ENCODE measurements at places on chromosomes 4 and X.

DNA sequence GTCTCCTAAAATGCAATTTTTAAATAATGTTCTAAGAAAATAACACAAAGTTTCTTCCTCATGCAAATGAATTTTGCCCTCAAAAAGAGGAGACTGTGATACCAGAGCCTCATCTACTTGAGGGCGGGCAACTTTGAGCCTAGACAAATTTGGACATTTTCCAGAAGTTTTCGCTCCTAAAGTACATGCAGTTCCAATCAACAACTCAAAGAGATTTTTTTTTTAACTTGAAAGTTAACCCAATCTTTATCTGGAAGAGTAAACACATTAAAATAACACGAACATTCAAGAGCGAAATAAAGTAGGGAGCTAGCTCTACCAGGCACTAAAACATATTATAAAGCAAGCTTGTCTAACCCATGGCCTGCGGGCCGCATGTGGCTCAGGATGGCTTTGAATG, 29.4 kb upstream of the FBXW7 start:
- DNase-seq, result no peak

DNA sequence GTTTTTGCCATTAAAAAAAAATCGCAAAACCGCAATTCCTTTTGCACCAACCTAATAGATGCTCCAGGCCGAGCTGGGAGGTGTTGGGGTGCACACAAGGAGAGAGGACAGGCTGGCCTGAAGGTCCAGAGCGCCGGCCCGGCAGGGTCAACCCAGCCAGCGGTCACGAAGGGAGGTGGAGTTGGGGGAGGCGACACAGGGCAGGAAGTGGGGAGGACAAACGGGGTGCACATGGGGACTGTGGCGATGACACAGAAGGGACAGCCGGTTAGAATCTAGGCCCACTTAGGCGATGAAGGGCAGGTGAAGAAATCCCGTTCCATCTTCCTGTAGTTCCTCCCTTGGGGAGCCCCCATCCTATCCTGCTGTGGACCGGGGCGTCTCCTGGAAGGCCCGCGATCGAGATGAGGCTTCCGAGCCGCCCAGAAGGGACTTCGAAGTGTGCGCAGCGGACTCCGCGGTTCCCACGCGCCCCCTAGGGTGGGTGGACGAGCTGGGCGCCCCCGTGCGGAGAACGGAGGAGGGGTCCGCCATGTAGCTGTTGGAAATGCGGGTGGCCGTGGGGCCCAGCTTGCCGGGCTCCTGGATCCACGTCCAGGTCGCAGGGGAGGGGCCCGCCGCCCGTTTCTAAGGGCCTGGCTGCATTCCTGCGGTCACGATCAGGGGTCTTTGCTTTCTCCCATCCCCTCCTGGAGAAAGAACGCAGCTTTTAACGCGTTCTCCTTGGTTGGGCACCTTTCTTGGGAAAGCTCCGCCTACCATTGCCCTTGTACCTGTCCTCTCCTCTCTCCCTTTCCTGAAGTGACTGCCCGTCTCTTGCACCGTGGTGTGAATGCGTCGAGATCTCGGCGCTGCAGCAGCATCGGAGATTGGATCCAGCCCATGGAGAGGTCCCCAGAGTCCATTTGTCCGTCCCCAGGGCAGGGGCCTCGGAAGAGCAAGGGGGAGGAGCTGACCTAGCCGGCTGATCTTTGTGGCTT, 17.0 kb upstream of the HPF1 start:
- DNase-seq, result no peak

GRCh38 chrX:124300405-124300804, 32.1 kb upstream of the TEX13D start:
- DNase-seq, result no peak

DNA sequence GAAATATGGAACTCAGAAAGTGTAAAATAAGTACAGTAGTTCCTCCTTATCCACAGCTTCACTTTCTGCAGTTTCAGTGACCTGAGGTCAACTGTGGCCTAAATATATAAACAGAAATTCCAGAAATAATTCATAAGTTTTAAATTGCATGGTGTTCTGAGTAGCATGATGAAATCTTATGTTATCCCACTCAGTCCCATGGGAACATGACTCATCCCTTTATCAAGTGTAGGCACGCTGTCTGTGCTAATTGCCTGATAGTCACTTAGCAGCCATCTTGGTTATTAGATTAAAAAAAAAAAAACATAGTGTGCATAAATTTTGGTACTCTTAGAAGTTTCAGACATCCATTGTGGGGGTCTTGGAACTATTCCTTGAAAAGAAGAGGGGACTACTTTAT, 983.4 kb upstream of the ADGRL3 start:
- no peak for DNase-seq

DNA sequence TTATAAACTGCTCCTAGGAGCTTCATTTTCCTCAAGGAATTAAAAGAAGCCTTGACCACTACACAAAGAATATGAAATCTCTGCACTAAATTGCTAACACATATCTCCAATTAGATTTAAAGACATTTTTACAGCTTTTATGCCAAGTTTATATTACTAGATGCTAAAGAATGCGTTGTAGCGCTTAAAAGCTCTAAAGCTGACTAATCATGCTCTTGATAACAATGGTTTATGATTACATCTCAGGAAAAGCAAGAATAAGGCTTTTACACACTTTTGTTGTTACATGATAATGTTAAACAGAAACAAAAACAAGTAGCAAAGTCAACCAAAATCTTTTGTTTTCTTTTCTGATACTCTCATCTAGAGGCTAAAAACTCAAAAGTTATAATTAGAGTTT, 44.7 kb downstream of the SLC10A7 start:
- no peak for DNase-seq

- no peak for DNase-seq
These were observed 1.3 kb downstream of the ANTXR2 start for GRCh38 chr4:80071604-80072227.

- DNase-seq, result no peak
These were observed 64.7 kb upstream of the SPP1 start for GRCh38 chr4:87910795-87911194.

DNA sequence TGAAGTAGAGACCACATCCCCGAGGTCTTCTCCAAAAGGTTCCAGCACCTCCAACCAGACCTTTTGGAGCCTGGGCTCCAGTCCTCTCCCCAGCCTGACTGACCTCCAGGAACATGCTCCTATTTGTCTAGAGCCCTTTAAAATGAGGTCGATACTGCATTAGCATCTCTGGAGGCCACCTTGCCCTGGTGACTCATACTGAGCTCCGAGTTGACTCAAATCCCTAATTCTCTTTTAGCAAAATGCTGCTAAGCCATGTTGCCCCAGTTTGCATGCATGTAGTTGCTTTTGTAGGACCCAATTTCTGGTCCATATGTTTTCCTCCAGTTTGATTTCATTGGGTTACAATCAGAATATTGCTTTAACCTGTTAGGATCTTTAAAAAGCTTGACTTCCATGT, 43.5 kb upstream of the CITED1 start:
- DNase-seq, result no peak

- no peak for DNase-seq
These were observed 2.4 kb downstream of the MYOZ2 start for GRCh38 chr4:119138046-119138445.

- no peak for DNase-seq
These were observed 104.7 kb upstream of the MID1 start for GRCh38 chrX:10725071-10725470.

GRCh38 chr4:126799416-126799815, 833.3 kb upstream of the INTU start:
- no peak for DNase-seq

DNA sequence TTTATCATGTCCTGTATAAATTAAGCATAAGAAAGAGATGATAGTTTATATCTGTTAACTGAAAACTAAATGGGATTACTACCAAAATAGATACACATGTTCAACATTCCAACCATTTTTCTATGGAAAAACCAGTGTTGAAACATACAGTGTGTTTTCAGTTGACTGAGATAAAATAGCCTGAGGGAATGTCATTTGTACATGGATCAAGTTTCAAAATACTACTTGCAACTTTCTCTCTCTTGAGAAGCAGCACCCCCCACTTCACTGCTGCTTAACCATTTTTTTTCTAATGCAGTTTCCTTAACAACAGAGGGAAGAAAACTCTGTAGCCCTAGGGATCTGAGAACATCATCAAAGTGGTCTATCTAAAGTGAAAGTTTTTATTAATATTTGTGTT, 70.8 kb downstream of the NPNT start:
- DNase-seq, result no peak

All from COR-L47 (cell line).